ENCODE measurements at places on chromosomes 6 and 20. TPM values are rescaled to one million over a fixed set of nuclear protein-coding genes. Genes with fewer than 3 reads are reported as not detected.

The FAM83B gene
- total RNA-seq, result 50.7 TPM

The TBXT gene
- not detected for total RNA-seq

The HLA-DPA1 gene
- total RNA-seq, result 4.5 TPM

The TRAPPC3L gene
- not detected for total RNA-seq

The ZSCAN23 gene
- total RNA-seq, result 1.9 TPM

The ANGPT4 gene
- total RNA-seq, result not detected
